ENCODE measurements at places on chromosomes 16 and 17. TPM values are rescaled to one million over a fixed set of nuclear protein-coding genes. Genes with fewer than 3 reads are reported as not detected.

DNA sequence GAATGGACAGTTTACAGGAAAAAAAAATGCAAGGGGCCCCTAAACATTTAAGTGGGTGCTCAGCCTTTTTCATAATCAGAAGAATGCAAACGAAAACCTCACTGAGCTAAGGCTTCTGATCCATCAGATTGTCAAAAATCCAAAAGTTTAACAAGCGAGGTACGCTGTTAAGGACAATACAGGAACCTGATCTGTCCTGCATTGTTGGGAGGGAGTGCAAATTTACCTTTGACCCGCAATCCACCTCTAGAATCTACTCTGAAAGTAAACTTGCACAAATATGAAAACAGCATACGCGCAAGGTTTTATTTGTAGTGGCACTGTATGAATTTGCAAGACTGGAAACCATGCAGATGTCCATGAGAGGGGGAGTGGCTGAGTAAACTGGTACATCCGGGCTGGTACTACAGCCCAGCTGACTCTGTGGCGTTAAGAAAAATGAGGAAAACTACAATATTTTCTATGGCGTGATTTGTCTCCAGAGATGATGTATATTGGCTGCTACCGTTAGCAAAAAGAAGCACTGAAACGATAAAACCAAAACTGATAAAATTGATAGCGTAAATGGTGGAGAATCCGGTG lies 28.8 kb upstream of the ST6GALNAC1 start:
- H3K36me3 ChIP-seq = peaks cover 9% of the 10 kb centered on the region
- H3K27me3 ChIP-seq = no peaks in the 10 kb centered on the region
- peaks cover 9% of the 10 kb centered on the region for H3K4me1 ChIP-seq
- peak overlapping the region; percentile 74 for H3K27ac ChIP-seq
- DNase-seq = peak; percentile 86
- H3K4me3 ChIP-seq = peak overlapping the region; percentile 76

DNA sequence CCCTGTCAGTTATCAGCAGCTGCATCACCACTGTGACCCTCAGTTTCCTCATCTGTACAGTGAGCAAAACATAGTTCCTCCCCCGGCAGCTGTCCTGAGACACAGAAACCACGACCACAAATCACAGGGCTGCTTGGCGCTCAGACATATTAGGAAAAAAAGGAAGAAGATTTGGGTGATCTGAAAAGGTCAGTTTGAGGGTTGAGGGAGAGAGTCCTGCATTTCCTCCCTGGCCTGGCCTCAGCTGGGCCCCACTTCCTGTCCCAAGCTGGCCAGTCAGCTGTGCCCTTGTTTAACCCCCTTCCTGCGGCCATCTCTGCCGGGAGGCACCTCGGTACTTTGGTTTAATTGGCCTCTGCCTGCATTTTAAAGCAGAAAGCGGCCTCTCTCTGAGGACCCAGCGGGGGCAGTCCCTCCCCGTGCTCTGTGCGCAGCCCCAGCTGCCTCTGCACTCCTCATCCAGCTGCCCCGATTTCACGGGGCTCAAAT lies 24.0 kb upstream of the CIBAR2 start:
- no peak overlapping the region for H3K27ac ChIP-seq
- H3K4me3 ChIP-seq = no peak overlapping the region
- peaks cover 26% of the 10 kb centered on the region for H3K4me1 ChIP-seq
- no peaks in the 10 kb centered on the region for H3K36me3 ChIP-seq

DNA sequence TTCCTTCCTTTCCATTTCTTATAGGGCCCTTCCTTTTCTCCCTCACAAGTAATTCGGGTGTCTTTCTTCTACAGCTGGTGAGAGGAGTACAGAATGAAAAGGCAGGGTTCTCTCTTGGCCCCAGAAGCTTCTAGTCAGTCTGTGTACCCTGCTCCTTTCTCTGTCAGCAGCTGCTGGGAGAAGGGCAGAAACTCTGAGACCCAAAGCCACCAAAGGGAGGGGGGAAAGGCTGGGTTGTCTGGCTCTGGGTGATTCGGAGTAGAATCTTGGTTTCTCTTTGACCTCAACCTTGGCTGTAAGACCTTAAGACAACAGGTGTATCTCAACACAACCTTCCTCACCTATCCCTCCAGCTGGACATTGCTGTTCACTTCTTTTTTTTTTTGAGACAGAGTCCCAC lies 3.3 kb upstream of the NR1D1 start:
- H3K27ac ChIP-seq = no peak overlapping the region
- H3K36me3 ChIP-seq = no peaks in the 10 kb centered on the region
- no peak overlapping the region for H3K4me3 ChIP-seq

DNA sequence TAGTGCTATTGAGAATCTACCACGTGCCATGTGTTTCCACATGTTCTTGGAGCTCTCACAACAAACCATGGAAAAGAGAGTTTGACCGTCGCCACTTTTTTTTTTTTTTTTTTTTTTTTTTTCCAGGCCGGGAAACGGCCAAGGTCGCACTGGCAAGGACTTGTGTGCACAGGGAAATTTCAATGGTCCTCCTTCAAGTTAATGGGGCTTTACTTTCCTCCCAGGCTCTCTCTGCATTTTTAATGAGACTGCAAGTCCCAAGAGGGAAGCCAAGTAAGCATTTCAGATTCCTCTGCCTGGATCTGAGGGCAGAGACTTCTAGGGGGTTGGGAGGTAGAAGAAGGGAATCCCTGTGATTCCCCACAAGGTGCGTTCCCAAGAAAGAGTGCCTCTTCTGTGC lies 94.7 kb upstream of the MPHOSPH6 start:
- no peak for DNase-seq
- no peak overlapping the region for H3K4me3 ChIP-seq
- H3K27ac ChIP-seq = no peak overlapping the region
- H3K36me3 ChIP-seq = no peaks in the 10 kb centered on the region
- H3K4me1 ChIP-seq = no peaks in the 10 kb centered on the region

DNA sequence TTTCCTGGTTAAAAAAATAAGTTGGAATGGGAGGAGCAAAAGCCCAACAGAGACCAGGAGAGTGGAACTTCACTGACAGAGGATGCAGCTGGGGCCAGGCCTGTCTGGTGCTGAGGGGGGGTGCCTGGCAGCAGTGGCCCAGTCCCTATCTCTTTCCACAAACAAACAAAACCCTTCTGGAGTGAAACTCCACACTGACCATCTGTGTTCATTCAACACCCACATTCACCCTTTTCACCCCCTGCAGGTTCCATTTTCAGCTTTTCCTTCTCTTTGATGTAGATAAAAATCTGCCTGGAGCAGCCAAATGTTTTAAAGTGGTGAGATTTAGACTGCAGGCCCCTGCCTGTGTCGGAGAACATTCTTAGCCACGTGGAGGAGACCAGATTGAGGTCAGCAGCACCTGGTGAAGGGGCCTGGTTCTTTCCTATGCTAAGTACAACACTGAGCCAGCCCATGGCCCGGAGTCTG lies 161.4 kb upstream of the CDH11 start:
- no peaks in the 10 kb centered on the region for H3K27me3 ChIP-seq
- DNase-seq = no peak
- no peaks in the 10 kb centered on the region for H3K36me3 ChIP-seq
- no peak overlapping the region for H3K4me3 ChIP-seq
- H3K27ac ChIP-seq = no peak overlapping the region
- H3K4me1 ChIP-seq = peaks cover 14% of the 10 kb centered on the region

PEMT gene
- total RNA-seq = 26.4 TPM

- no peak overlapping the region for H3K27ac ChIP-seq
- no peaks in the 10 kb centered on the region for H3K27me3 ChIP-seq
- no peaks in the 10 kb centered on the region for H3K4me1 ChIP-seq
- H3K36me3 ChIP-seq = no peaks in the 10 kb centered on the region
Measured at GRCh38 chr16:88798073-88798472, 5.5 kb upstream of the CDT1 start.

TLE7 gene
- not detected for total RNA-seq

DNA sequence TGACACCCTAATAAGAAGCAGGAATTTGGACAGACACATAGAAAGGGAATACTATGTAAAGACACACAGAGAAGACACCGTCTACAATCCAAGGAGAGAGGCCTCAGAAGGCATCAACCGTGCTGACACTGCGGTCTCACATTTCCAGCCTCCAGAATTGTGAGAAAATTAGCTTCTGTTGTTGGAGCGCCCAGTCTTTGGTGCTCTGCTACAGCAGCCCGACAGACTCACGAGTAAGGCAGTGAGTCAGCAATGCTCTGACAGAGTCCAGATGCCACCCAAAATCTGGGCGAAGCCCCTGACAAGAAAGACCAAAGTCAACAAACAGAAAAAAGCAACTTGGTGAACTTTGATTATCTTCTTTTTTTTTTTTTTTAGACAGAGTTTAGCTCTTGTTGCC lies 32.5 kb upstream of the RAI1 start:
- peak; percentile 75 for DNase-seq
- H3K27ac ChIP-seq = no peak overlapping the region
- no peaks in the 10 kb centered on the region for H3K36me3 ChIP-seq
- no peaks in the 10 kb centered on the region for H3K27me3 ChIP-seq
- H3K4me3 ChIP-seq = no peak overlapping the region
- H3K4me1 ChIP-seq = no peaks in the 10 kb centered on the region

MMP2 gene
- total RNA-seq = 2,259 TPM

- no peaks in the 10 kb centered on the region for H3K27me3 ChIP-seq
- H3K36me3 ChIP-seq = no peaks in the 10 kb centered on the region
- no peak overlapping the region for H3K27ac ChIP-seq
- no peak overlapping the region for H3K4me3 ChIP-seq
- peaks cover 9% of the 10 kb centered on the region for H3K4me1 ChIP-seq
- DNase-seq = no peak
Measured at GRCh38 chr16:72132726-72133125, 39.1 kb downstream of the DHX38 start.

DNA sequence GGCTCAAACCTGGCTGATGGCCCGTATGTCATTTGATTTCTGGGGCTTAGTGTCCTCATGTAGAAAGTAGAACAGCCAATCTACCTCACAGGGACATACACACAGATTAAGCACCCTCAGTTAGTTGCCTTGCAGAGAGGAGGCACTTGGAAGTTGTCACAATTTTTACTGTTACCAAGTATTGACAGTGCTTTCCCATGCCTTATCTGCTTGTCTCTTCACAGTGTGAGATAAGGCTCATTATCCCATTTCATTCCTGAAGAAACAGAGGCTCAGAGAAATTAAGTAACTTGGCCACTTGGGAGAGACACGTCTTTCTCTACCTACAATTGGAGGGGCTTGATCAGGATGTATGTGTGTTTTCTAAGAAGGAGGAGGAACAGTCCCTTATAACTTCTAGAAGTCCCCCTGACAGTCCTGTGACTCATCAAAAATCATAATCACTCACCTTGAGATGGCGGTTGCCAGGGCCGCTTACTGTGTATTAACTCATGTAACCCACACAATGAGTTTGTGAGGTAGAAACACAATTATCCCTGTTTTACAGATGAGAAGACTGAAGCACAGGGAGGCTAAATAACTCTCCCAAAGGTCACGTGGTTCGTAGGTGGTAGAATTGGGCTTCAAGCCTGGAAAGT lies 56.9 kb upstream of the LHX1 start:
- no peaks in the 10 kb centered on the region for H3K4me1 ChIP-seq
- no peaks in the 10 kb centered on the region for H3K36me3 ChIP-seq
- no peak overlapping the region for H3K27ac ChIP-seq
- no peak for DNase-seq

TEX14 gene
- total RNA-seq = under 0.01 TPM

SLC22A31 gene
- total RNA-seq = not detected

RNF222 gene
- total RNA-seq = not detected

DNA sequence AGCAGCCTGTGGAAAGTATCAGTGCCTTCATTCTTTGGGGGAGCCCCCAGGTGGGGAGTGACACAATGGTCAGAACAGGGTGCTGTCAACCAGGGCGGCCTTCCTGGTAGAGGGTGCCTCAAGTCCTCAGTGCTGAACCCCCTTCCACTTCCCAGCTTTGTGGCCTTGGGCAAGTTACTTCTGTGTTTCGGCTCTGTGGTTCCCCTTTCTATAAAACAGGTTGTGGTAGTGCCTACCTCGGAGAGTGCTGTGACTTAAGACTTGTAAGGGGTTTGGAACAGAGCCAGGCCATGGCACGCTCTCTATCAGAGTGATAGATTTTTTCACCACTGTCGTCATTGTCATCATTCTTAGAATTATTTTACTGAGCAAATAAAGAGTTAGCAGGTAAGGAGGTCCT lies 141.1 kb downstream of the CCDC182 start:
- H3K27ac ChIP-seq = no peak overlapping the region
- H3K4me1 ChIP-seq = no peaks in the 10 kb centered on the region
- H3K27me3 ChIP-seq = no peaks in the 10 kb centered on the region
- H3K4me3 ChIP-seq = no peak overlapping the region
- no peak for DNase-seq

DNA sequence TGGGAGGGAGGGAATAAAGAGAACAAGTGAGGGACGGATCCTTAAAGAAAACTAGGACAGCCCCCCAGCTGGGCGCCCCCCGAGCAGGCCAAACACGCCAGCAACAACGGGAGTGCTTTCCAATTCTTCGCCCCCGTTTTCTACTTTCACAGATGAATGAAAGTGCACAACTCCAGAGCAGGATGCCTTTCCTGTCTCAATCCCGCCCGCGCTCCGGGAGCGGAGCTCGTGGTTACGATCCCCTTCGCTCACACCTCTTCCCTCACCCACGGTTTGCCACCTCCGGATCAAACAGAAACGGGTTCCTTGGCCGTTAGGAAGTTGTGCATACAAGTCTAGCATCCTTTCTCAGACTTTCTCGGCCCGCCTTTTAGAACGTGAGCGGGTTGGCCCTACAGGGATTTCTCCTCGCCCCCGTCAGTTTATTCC lies 680 bp downstream of the SKA2 start:
- peak overlapping the region; percentile 89 for H3K27ac ChIP-seq
- H3K36me3 ChIP-seq = no peaks in the 10 kb centered on the region
- DNase-seq = no peak
- peaks cover 53% of the 10 kb centered on the region for H3K4me1 ChIP-seq
- H3K27me3 ChIP-seq = no peaks in the 10 kb centered on the region
- H3K4me3 ChIP-seq = peak overlapping the region; percentile 95

ATAD5 gene
- 1.8 TPM for total RNA-seq

- H3K4me1 ChIP-seq = no peaks in the 10 kb centered on the region
- H3K27me3 ChIP-seq = no peaks in the 10 kb centered on the region
- H3K4me3 ChIP-seq = no peak overlapping the region
- no peak for DNase-seq
Measured at GRCh38 chr16:89123831-89124100, 30.1 kb downstream of the ACSF3 start.

CD7 gene
- total RNA-seq = not detected

DNA sequence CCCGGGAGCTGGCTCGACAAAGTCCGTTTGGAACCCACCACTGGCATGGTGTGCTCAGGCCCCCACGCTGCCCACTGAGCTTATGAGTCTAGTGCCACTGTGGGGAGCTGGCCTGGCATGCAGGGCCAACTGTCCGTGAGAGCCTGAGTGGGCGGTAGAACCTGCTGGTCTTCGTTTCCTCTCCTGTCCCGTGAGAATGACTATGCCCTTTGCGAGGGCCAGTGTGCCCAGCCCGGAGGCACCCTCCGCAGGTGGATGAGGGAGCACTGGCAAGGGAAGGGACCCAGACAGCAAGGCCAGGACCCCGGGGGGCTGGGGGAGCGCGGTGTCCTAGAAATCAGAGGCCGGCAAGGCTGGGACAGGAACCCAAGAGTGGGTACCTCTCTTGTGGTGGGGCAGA lies 3.2 kb downstream of the BAIAP3 start:
- H3K4me3 ChIP-seq = no peak overlapping the region
- no peaks in the 10 kb centered on the region for H3K36me3 ChIP-seq
- DNase-seq = no peak
- H3K4me1 ChIP-seq = no peaks in the 10 kb centered on the region
- no peak overlapping the region for H3K27ac ChIP-seq

ABCA8 gene
- total RNA-seq = 36.2 TPM
